GDM1 (cell line): ENCODE measurements at places on chromosomes 7 and 10.

DNA sequence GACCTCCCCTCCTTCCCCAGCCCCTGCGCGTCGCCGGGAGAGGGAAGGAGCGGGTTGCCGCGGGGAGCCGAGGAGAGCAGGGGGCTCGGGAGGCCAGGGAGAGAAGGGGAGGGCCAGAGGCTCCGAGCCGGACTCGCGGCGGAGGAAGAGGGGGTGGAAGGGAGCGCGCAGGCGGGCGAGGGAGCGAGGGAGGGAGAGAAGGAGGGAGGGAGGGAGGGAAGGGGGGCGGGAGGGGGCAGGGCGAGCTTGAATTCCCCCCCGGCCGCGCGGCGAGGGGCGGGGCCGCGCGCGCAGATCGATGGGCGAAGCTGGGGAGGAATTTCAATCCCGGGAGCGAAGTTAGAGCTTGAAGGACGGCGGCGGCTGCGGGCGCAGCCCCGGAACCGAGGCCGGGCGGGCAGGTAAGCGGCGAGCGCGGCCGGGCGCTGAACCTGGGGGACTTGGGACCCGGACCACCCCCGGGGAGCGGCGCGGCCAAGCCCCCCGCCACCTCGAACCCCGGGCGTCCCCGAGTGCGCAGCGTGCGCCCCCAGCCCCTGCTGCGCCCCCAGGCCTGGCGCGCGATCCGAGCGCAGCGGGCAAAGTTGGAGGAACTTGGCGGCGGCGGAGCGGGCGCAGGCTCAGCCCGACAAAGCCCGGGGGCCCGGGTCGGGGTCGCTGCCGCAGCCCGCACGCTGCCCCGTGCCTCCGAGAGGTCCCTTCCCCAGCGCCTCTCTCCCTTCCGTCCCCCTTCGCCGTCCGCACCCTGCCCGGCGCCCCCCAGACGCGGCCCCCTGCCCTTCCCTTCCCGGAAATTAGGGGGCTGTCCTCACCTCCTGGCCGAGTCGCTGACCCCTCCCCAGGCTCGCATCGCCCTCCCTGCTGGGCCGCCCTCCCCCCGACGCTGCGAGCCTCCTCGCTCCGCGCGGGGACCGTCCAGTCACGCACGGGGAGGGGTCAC, at the start of gene ELFN1:
Gene ELFN1 (plus strand): TSS at position 324 of the 940 bp plus-strand sequence. CDS start 74,320 bp downstream, outside the sequence.
- no peak for DNase-seq

DNA sequence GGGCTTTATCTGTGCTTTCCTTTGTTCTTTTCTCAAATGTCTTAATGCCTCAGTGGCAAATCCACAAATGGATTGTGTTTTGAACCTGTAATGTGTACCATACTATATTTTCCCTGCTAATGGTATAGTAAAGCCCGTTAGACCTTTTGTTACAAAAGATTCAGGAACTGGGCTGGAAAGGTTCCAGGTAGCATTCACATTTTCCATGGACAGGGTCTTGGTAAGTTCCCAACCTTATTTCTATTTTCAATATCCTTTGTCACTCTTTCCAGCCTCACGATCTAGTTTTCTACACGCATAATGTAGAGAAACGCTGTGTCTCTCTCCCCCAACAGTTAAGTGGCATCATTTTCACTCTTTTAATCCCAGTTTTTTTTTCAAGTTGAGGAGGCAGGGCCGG, 153.0 kb downstream of the PLCE1 start:
- no peak for DNase-seq

DNA sequence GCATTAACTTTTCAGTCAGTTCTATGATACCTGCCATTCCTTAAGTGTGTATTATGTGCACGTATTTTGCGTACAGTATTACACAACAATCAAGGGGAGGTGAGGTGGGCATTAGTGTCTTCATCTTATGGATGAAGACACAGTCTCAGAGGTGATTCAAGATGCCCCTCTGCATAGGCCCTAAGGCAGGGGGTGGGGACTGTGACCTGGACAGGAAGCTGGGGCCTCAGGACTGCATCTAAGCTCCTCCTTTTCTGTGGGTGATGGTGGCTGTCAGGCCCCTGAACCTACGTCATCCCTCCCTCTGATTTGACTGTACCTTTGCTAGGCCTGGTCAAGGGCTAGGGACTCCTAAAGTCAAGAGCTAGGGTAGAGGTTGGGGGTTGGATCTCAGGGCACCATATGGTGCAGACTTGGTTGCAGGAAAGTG, 38.9 kb downstream of the HK1 start:
- DNase-seq = no peak

GRCh38 chr10:3784510-3785250, at the start of gene KLF6:
KLF6 (minus strand) TSS chr10:3785209; CDS start chr10:3785014, 195 bp downstream.
- DNase-seq = no peak

DNA sequence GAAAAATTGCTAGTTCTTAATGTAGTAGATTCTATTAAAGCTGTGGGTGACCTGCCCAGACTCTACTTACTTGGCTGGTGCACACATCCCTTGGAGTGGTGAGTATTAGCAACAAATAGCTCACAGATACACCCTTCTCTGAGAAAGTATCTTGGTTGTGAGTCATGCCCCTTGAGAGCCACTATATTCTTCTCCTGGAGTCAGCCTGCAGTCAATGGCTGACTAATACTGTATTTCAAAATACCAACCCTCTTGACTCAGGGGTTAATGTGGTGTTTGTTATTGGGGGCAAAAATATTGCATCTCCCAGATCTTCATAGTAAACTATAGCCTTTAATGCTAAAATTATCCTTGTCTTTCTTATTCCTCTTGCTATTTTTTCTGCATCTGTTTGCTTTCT, 354.9 kb downstream of the BMPER start:
- no peak for DNase-seq

- DNase-seq = no peak
These were observed 299.8 kb downstream of the HGF start for GRCh38 chr7:81469869-81470723.

- no peak for DNase-seq
These were observed 43.4 kb downstream of the SHTN1 start for GRCh38 chr10:116961406-116962251.

- DNase-seq = no peak
These were observed 36.1 kb upstream of the ZNF736 start for GRCh38 chr7:64277630-64278029.

DNA sequence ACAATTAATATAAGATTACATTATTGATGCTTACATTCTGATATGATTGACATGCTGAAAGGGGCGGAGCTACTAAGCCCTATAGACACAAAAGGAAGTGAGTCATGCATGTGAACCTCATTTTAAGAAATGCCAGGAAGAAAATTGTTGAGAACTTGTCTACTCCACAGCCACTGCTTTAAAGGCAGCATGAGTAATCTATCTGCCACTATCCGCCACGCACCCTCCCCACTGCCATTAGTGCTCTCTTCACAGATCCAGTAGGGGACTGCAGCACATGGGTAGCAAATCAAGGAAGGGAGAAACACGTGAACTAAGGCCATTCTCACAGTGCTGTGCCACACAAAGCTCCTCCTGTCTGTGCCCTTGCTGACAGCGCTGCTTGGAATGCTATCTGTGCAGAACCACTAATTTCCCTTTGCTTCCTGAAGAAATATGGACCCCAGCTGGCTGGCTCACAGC, 524.8 kb downstream of the GRM8 start:
- no peak for DNase-seq

DNA sequence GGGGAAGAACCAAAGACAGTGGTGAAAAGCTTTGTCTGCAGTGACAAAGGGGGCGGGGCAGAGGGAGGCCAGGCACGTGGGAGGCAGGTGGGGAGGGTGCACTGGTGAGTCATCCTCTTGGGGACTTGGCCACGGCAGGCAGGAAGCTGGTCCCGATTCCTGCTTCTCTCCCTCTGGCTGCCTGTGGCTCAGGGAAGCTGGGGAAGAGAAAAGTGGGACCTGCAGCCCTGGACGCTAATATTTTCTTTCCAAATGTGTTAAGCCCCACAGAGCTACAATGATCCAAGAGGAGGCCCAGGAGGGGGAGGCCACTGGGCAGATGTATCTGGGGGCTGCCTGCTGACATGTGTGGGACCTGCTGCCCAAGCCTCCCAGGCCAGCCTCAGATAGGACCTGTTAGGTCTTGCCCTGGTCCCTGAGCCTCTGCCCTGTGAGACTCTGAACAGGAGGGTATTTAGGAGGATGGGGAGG, 231.8 kb downstream of the KCNMA1 start:
- DNase-seq = no peak

DNA sequence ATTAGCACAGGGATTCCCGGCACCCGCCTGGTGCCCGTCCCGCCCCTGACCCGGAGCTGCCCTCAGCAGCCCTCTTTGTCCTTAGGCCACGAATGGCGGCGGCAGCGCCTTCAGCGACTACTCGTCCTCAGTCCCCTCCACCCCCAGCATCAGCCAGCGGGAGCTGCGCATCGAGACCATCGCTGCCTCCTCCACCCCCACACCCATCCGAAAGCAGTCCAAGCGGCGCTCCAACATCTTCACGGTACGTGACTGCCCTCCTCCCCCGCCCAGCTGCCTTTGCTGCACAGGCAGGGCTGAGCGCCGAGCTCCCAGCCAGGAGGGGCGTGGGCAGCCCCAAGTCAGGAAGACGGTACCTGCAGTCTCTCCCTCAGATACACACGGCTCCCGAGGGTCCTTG, 33.6 kb downstream of the AGAP3 start:
- no peak for DNase-seq

GRCh38 chr10:132932461-132933307, 9.7 kb downstream of the CFAP46 start:
- DNase-seq = peak; percentile 87

DNA sequence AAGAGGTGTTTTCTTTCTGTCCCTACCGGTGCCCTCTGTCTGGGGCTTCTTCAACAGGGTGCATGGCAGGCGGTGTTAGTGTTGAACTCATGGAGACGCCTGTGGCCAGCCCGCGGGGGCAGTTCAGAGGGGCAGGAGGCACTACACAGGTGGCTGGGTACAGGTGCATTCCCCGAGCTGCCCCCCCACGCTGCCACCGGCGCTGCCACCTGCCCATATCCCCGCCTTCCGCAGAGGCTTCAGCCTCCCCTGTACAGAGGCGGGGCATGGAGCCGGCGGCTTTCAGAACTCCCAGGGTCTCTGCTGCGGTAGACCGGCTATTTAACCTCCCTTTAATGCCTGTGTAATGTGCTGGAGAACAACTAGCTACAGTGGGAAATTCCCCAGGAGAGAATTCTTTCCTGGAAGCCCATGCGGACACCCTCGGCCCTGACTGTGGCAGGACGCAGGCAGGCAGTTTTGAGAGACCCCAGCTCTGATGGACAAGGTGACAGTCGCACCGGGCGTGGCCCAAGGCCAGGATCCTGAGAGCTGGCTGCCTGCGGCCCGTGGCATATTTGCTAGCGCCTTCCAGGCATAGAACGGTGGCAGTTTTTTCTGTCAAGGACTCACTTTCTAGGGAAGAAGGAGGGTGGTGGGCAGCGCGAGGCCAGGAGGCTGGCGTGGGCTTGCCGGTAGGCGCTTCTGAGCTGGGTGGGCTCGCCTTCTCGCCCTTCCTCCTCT, 53.7 kb upstream of the ZNF32 start:
- no peak for DNase-seq

DNA sequence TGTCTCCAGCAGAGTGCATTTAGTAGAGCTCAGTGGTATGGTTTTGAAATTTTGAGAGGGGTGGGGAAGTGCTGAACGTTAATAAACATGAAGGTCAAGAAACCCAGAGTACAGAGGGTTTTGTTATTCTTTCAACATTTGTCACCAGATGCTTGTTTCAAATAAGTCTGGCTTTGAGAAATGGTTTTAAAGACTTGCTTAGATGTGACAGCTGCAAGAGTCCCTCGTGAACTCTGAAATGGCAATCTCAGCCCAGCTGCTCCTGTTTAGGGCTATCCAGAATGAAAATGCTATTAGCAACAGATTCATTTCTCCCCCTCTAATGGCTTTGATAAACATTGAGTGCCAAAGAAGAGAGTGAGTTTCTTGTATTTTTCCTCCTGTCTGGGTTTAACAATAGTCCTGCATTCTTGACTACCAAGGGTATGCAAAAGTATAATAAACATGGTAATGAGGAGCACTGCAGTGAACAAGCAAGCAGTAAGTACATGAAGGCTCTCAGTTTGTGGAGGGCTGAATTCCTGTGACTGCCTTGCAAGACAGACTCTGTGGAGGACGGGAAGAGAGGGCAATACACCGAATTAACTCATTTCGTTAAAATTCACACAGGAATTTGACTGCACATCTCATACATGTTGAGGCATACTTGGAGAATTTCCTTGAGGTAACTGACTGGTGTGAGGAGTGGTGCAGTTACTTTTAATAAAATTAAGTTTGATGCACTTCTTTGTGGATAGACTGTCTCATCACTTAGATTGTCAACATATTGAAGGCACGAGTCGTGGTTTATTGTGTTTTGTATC, 490.9 kb downstream of the REEP3 start:
- no peak for DNase-seq

- no peak for DNase-seq
These were observed 6.5 kb downstream of the FOXL3 start for GRCh38 chr7:296373-296945.

- no peak for DNase-seq
These were observed 961.8 kb upstream of the LRRN3 start for GRCh38 chr7:110129159-110129558.

GRCh38 chr7:47783456-47784223, 164.6 kb downstream of the PKD1L1 start:
- no peak for DNase-seq

GRCh38 chr10:30041196-30042105, 17.9 kb downstream of the JCAD start:
- DNase-seq = peak; percentile 78

DNA sequence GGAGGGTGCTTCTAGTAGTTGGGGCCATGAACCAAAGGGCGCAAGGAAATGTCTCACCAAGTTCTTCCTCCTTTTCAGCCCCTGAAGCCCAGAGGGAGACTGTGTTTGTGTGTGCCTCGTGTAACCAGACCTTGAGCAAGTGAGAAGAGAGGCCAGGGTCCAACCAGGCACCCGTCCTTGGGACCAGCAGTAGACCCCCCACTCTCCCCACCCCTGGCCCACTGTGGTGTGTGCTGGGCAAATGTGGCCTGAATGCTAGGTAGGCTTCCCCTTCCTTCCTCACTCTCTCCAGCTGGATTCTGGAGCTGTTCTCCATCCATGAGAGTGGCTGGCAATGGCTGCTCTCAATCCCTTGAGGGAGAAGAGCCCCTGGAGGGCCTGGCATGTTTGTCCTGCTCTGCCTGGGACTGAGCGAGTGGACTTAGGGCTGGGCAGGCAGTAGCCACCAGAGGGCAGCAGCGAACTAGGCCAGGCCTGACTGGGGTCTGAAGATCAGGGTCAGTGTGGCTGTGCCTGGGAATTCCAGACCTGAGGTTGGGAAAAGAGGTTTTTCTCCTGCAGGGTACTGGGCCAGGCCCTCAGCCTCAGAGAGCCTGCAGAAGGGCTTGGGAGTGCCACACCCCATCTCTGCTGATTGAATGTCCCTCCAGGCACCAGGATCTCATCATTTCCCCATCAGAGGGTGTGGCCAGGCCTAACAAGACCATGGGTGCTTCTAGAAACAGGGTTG, 12.5 kb downstream of the SFRP5 start:
- DNase-seq = no peak

GRCh38 chr7:1700536-1701333, 30.7 kb downstream of the ELFN1 start:
- no peak for DNase-seq

- DNase-seq = no peak
These were observed 24.9 kb downstream of the TCAF1 start for GRCh38 chr7:143877098-143877497.
